ENCODE measurements at places on chromosomes 3 and 15.

DNA sequence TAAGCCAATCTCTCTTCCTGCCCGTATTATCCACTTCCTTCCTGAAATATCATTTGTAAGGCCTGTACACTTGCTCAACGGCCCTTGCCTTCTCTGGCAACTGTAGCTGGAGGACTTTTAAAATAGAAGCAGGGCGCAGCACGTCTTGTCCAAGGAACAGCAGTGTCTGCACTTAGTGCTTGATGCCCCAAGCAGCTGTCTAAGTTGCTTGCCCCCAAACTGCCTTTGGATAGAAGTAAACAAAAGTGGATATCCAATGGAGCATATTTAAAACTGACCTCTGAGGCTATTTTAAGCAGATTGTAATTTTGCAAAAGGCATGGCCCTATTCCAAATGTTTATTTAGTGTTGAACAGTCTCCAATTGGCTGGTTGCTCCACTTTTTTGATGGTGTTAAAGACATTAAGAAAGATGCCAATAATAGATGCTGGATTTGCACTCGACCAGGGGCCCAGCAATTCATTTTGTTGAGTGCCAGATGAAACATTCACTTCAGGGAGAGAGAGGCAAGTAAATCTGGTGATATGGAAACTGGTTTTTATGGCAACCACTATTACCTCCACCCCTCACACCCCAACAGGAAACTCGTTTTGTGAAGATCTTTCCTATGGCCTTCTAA is 526.8 kb upstream of the TBL1XR1 start:
- DNase-seq = no peak

DNA sequence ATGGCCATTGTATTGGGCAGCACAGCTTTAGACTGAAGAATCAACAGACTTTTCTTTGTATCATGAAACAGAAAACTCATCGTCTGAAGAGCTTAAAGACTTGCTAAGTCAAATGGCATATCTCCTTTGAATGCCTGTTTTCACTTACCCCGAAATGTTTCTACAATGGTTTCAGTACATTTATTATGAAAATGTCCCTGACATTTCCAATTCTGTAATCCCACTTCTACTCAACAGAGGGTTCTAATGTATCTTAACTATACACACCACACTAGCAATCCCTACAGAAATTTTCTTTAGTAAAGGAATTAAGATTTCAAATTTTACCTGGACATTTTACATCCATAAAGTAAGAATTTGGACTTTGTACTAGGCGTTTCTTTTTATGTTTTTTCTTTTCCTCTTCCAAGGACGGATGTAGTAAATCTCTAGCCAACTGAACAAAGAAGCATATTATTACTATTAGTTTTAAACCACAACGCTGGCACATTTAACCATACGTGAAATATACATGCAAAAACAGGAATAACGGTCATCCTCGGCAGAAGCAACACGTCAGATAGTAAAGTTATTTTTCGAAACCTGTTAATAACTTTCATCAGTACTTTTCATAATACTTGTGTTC is 1.1 kb downstream of the RPS27L start:
- DNase-seq = no peak

DNA sequence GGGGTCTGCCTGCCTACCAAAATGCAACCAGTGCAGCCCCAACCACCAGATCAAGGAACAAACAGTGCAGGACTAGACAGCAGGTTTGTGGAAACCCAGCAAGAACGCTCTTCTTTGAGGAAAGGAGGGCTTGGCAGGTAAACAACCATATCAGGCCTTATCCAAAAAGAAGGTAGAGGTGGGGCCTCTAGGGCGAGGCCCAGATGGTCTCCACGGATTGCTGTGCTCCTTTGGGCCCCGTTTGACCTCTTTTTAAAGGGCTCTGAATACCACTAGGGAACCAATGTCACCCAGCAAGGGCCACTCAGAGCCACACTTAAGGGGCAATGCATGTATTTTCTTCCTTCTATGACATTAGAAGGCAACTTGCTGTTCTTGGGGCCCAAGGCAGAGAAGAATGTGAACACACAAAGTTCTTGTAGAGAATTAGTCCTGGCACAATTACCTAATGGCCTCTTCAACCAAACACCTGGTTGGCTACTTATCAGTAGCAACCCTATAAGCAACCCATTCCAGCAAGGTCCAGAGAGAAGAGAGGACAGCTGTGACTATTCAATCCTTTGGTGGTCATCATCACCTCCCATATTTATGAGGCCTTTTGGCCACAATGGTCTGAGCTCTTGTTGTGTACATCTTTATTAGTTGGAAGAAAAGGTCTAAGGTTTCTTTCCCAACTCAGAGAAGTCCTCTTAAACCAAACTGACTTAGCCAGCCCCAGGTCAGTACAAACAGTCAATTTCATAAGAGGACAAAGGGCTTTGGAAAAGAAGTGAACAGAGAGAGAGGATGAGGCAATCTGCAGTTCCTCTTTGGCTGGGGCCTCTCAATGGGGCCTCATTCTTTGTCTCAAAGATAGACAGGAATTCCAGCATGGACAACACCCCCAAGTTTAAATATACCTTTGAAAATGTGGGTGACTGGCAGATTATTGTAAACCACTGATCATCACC is 36.0 kb downstream of the FOXP1 start:
- DNase-seq = no peak

DNA sequence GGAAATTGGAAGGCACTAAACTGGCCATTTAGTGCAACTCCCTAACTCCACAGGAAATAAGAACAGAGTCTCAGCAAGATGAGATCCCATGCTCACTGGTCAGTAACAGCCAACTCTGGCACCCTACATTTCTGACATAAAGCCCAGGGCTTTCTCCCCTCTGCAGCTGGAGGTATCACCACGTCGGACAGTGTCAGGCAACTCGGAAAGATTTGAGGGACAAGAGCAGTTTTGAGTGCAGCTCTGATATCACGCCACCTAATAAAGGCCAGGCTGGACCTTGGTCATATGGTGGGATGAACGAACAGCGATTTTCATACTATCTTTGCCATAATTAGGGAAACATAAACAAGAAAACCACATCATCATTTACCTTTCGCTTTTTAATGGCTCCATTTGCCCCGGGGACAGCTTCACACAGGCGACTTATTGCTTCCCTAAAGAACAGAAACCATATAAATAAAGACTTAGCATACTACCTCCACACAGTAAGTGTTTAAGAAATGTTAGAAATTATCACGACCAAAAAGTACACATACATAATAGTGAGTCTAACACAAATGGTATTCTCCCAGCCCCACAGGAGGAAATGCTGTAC is 12.5 kb downstream of the EID1 start:
- no peak for DNase-seq

DNA sequence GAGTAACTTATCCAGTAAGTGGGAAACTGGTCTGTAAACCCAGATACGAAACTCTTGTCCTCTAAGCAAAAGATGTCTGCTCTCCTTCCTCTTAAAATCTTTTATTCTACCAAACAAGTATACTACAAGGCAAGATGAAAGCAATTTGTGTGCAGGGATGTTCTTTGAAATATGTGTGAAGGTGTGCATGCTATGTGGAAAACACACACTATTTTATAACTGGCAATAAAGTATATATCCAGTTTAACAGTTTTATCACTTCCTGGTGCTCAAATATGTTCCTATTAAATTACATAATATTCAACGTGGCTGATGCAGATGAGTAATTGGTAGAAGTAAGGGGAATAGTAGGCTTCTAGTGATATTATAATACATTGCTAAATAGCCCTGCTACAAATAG is 566.5 kb downstream of the ROBO2 start:
- no peak for DNase-seq

- no peak for DNase-seq
Measured at GRCh38 chr3:141996437-141996836, 120.0 kb downstream of the ATP1B3 start.

GRCh38 chr3:27613846-27614500 is 108.2 kb downstream of the EOMES start:
- DNase-seq = no peak

GRCh38 chr15:41862515-41863116 is 24.0 kb downstream of the PLA2G4B start:
- DNase-seq = no peak

DNA sequence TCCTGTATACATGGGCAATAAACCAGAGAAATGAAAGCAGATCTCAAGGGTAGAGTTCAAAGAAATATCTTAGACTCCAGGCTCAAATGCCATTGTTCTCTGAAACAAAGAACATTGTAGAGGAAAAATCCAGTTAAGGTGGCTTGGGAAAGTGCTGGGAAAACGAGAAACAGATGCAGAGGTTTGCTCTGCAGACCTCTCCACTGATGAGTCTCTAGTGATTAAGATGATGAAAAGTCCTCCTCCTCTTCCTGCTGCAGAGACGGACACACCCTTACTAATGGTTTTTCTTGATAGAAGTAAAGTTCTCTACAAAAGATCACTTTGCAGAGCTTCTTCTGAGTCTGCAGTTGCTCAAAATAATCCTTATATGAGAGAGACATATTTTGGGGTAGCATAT is 264.7 kb downstream of the GABRG3 start:
- no peak for DNase-seq

Measured in activated naive CD4-positive, alpha-beta T cell (primary cell).